ENCODE measurements at places on chromosomes 6 and 20.

DNA sequence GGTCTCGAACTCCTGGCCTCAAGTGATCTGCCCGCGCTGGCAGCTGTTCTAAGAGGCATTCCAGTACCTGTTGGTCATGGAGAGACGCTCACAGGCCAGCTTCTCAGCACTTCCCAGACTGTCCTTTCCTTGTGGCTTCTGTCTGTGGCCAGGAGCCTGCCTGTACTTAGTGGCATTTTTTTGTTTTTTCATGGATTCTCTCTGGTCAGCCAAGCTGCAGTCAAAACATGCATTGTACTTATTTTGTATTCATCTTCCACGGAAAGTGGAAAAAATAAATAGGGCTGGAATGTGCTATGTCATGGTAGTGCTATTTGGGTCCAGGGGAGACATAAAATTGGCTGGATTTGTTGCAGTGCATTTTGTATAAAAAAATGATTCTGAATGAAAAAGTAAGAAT is 29.1 kb downstream of the ZDHHC14 start:
- peak; percentile 54 for DNase-seq

- no peak for DNase-seq
Observed at GRCh38 chr20:48614593-48615274, 213.1 kb downstream of the PREX1 start.

DNA sequence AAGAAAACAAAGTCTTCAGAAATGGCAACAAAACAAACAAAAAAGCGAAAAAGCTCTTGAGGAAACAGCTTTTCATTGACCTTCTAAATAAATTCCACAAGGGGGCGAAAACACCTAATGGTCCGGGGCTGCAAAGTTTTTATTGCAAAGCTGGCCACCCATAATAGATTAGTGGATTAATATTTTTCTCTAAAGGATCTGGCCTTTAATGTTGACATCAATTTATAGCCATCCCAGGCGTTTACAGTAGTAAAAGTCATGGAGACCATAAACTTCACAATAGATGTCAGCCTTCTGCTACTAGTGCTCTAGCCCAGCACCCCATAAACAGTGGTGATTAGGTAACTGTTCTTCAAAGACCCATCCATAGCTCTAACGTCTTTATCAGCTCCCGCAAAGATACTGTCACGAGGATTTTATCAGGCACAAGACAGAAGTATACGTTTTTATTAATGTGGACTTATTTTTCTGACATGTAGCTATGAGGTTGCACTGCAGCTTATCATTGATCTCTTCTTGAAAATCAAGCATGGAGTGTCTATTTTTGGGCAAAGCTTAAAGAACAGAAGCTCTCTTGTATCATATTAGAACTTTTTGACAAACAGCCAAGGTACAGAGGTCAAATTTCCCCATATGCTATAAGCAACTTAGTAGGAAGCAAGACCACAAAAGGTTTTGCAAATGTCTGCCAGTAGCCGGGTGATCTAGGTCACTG is 4.7 kb downstream of the CITED2 start:
- peak; percentile 86 for DNase-seq

GRCh38 chr6:145891565-145891964 is 72.6 kb downstream of the SHPRH start:
- no peak for DNase-seq

DNA sequence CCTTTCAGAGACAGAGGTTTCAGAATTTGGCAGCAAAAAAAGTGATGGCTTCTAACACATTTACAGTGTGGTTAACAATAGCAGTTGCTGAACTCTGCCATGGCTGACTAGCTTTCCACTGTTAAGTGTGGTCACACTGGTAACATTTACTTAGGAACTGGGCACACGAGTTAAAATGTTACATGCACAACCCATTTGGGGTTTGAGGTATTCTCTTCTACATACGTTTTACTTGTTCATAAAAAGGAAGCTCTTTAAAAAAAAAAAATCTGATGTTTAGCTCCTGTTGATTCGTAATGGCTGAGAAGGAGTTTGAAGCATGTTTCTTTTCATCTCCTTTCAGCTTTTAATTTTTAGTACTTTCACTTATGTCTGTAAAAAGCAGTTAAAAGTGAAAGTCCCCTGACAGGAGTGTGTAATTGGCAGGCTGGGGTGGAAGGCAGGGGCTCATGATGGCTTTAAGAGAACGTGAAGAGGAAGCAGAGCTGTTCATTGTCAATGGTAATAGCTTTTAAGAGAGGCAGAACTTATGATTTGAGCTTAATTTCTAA is 245.9 kb downstream of the FARS2 start:
- no peak for DNase-seq
